ENCODE measurements at places on chromosomes 11 and 22.

- DNase-seq, result no peak
Observed at GRCh38 chr11:33545931-33546330, 154.7 kb downstream of the C11orf91 start.

- peak; percentile 95 for DNase-seq
Observed at GRCh38 chr11:95147364-95147905, 57.8 kb downstream of the ENDOD1 start.

DNA sequence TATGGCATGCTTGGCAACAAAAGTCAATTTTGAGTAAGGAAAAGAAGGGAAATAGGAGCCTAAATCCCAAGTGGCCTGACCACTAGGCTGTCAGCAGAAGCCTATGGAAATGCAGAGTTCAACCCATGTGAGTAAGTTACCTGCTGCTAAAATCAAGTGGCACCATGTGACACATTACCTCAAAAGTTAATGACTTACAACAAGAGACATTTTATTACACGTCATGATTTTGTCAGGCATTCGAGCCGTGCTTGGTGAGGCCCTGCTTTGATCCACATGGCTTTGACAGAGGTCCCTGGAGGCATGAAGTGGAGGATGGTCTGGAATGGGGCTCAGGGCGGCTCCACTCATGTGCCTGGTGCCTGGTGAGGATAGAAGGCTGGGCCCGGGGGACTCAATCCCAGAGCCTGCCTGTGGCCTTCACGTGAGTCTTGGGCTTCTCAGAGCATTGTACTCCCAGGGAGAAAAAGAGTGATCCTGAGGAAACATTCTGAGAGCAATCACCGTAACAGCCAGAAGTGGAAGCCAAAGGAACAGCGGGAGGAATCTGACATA lies 339.1 kb upstream of the B3GAT1 start:
- no peak for DNase-seq

DNA sequence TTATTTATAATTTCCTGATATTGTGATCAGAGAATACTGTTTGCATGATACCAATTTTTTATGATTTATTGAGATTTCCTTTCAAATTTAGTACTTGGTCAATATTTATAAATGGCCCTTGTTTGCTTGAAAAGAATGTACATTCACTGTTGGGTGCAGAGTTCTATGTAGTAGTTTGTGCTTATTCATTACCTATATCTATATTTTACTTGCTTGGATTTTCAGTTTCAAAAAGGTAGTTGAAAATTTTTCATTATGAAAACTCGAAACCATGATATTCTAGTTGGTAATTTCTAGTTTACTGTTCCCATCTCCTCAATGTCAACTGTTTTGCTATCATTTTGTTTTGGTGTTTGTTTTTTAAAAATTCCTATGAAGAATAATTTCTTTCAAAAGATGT lies 155.7 kb downstream of the AASDHPPT start:
- no peak for DNase-seq

GRCh38 chr11:101661559-101661958 lies 77.8 kb upstream of the TRPC6 start:
- no peak for DNase-seq

DNA sequence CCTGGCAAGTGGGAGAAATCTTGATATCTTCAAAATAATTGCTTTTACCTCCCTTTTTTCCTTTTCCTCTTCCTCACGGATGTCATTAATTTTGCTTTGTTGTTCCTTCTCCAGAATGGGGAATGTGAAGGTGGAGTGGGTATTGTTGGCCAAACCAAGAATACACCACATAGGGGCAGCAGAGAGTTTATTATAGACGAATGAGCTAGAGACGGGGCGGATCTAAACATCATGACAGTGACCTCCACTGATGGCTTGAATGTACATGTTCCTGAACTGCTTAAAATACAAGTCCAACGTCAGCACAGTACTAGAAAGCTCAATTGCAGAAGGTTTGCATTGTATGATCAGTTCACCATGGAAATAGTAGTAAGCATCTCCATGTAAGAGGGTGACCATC lies 122.3 kb upstream of the SNX19 start:
- peak; percentile 20 for DNase-seq

GRCh38 chr22:39291523-39291922 lies 27.9 kb downstream of the RPL3 start:
- DNase-seq, result no peak

DNA sequence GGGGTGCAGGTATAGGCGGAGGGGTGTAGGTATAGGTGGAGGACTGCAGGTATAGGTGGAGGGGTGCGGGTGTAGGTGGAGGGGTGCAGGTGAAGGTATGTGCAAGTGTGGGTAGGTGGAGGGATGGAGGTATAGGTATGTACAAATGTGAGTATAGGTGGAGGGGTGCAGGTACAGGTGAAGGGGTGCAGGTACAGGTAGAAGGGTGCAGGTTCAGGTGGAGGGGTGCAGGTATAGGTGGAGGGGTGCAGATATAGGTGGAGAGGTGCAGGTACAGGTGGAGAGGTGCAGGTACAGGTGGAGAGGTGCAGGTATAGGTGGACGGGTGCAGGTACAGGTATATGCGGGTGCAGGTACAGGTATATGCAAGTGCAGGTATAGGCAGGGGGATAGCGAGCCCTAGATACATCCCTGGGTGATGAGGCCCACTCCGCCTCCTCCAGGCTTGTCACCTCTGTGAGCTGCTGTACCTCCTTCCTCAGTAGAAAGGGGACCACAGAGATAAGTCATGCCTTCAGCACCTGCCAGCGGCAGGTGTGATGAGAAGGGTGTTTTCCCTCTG lies 17.2 kb downstream of the LINC01488 start:
- DNase-seq, result no peak

DNA sequence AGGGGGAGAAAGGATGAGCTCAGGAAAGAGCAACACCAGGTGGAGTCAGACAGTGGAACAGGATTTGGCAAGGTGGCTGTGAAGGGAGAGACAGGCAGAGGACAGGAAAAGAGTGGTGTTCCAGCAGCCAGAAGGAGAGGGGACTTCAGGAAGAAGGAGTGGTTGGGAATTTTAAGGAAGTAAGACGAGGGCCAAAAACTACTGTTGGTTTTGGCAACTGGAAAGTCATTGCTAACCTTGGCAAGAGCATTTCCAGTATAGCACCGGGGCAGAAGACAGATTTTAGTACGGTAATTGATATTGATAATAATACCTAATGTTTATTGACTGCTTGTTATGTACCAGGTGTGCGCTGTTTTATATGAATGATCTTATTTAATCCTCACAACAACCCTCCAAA lies 15.4 kb upstream of the DDX6 start:
- DNase-seq, result no peak

DNA sequence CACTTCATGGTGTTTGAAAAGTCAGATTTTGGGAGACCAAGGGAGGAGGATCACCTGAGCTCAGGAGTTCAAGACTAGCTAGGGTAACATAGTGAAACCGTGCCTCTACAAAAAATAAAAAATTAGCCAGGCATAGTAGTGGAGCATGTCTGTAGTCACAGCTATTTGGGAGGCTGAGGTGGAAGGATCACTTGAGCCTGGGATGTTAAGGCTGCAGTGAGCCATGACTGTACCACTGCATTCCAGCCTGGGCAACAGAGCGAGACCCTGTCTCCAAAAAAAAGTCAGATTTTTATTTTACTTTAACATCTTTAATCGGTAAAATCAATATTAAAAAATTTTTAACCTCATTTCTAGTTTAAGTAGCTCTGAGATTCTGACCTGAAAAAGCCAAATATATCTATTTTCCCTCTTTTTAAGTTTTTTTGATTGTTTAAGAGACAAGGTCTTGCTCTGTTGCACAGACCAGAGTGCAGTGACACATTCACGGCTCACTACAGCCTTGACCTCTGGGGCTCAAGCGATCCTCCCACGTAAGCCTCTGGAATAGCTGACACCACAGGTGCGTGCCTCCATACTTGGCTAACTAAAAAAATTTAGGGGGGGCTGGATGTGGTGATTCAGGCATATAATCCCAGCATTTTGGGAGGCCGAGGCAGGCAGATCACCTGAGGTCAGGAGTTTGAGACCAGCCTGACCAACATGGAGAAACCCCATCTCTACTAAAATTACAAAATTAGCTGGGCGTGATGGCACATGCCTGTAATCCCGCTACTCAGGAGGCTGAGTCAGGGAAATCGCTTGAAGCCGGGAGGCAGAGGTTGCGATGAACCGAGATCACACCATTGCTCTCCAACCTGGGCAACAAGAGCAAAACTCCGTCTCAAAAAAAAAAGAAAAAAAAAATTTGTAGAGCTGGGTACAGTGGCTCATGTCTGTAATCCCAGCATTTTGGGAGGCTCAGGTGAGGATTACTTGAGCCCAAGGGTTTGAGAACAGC lies 48.4 kb downstream of the SFI1 start:
- DNase-seq, result no peak

- DNase-seq, result no peak
Observed at GRCh38 chr11:34373727-34374126, 15.9 kb upstream of the ABTB2 start.
